Effector memory CD4-positive, alpha-beta T cell (primary cell): ENCODE measurements at places on chromosomes 3 and 15.

DNA sequence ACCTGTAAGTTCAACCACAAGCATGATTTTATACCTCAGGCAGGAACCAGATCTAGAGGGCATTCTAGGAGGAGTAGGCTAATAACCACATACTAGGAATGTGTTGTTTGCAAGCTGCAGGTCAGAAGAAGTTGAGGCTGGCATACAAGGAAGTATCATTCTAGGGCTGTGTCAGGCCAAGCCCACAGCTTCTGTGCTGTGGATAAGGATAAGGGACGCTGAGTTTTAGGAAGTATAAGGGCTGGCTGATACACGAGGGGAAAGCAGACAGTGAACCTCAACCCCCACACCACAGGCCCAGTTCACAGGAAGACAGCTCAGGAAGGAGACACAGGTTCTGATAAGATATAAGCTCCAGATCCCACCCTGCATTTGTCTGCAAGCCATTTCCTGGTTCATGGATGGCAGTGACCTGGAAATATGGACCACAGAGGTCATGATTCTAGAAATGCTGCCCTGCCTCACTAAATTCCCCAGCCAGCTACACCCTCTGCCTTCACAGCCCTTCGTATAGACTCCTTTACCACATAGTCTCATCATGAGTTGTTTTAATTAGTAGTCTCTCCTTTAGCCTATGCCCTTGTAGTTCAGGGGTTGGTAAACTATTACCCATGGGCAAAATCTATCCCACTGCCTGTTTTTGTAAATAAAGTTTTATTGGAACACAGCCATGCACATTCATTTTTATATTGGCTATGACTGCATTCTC is 260.7 kb downstream of the OPA1 start:
- no peak for DNase-seq

- no peak for DNase-seq
Observed at GRCh38 chr3:69181592-69182211, 59.3 kb upstream of the LMOD3 start.

- no peak for DNase-seq
Observed at GRCh38 chr3:19543212-19543841, 390.7 kb downstream of the EFHB start.

- no peak for DNase-seq
Observed at GRCh38 chr15:42156243-42156922, at the start of gene PLA2G4F. PLA2G4F (minus strand) TSS chr15:42156636; CDS start chr15:42156549, 87 bp downstream.

- no peak for DNase-seq
Observed at GRCh38 chr15:68935400-68935937, 5.1 kb downstream of the SPESP1 start.

GRCh38 chr3:194489736-194490612 is 3.2 kb upstream of the ATP13A3 start:
- no peak for DNase-seq

DNA sequence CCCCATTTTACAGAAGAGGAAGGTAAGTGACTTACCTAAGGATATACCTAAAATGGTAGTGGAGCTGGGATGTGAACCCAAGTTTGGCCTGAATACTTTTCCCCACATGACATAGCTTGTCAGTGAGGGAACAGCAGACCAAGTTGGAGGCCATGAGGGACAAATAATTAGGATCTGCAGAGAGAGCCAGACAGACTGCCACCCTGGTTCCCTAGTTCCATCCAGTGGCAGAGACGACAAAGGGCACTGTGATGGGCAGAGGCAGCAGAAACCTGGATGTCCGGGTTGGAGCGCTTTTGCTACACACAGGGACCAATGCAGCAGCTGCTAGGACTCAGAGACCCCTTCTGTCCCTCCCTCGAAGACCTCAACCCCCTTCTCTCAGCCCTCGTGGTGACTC is 1.2 kb downstream of the CPLX3 start:
- no peak for DNase-seq

DNA sequence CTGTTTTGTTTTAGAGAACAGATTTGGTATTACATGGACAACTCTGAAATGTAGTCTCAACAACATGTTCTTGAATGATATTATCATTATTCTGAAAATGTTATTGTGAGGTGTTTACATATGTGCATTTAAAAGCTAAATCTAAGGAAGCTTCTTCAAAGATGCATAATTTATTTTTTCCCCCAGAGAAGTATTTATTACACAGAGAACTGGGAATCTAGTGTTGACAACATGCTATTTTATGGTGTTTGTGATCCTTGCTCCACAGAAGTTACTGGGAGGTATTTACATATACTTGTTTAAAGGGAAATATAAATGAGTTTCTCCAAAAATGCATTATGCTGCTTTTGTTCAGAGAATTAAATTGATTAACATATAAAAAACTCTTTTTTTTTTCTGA is 18.3 kb upstream of the TUBGCP5 start:
- no peak for DNase-seq

- DNase-seq, result no peak
Observed at GRCh38 chr3:3081381-3082233, 28.6 kb downstream of the IL5RA start.

GRCh38 chr3:195209847-195210265 is 61.1 kb downstream of the XXYLT1 start:
- DNase-seq, result no peak

DNA sequence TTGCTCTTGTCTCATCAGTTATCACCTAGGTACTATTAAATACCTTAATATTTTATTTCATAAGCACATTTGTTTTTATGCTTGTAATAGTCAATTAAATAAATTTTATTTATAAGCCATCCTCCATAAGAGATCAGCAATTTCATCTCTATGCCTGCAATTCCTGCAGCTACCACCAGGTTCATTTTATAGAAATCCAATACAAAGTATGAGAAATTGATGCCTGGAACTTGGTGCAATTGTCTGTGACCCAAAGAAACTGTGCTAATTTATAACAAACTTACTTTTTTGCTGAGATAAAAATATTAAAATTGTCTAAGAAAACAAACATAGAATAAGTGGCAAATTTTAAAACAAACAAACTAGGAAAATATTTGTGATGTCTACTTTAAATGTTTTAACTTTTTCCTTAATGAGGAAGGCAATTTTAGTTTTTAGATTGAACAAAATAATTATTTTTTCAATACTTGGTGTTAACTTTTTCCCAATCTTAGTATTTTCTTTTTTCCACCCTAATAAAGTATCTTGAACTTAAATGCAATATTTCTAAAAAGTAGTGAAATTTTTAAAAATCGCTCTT is 1026.6 kb downstream of the ROBO1 start:
- no peak for DNase-seq

DNA sequence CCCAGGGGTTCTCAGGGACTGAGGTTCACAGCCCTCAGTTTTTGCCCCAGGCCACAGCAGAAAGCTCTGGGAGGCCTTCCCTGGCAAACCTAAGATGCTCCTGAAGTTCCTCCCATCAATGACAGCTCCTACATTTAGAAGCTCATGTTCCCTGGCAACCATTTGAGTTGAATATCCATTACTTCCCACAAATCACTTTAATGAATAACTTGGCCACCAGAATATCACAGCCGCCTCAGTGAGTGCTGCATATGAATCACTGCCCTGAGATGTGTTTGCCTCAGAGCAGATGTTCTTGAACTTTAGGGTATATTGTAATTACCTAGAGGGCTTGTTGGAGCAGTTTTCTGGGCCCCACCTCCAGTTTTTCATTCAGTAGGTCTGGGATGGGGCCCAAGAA is 27.4 kb downstream of the SLCO2A1 start:
- DNase-seq, result no peak
